ENCODE measurements at places on chromosomes 12 and 14. TPM values are rescaled to one million over a fixed set of nuclear protein-coding genes. Genes with fewer than 3 reads are reported as not detected.

GARIN6 gene
- not detected for total RNA-seq

CDKL1 gene
- total RNA-seq: 2.2 TPM

TRIM9 gene
- 9.0 TPM for total RNA-seq

HOXC9 gene
- 10.6 TPM for total RNA-seq

STK38L gene
- total RNA-seq: 10.7 TPM

Measured in A549 treated with CpdA at 1 μM for 4 hours (cell line).